ENCODE measurements at places on chromosomes 7 and 10.

DNA sequence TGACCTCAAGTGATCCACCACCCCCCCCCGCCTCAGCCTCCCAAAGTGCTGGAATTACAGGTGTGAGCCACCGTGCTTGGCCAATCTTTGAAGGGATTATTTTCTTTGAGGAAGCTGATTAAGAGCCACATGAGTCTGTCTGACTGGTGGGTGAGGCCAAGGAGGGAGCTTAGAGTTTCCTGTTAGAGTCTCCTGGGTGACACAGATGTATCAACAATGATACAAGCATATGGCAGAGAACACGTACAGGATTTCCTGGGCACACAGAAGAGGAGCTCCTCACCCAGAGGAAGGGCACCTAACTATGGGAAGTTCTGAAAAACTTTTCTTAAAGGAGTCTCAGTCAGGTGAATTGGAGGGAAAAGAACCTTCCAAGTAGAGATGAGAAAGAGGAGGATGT is 69.4 kb downstream of the GOLGA7B start:
- no peak for DNase-seq

GRCh38 chr7:117993377-117994003 is 120.2 kb upstream of the CTTNBP2 start:
- DNase-seq: no peak

- DNase-seq: no peak
Observed at GRCh38 chr7:107777702-107778101, 25.3 kb downstream of the SLC26A3 start.

GRCh38 chr7:1733206-1733907 is 63.3 kb downstream of the ELFN1 start:
- no peak for DNase-seq

DNA sequence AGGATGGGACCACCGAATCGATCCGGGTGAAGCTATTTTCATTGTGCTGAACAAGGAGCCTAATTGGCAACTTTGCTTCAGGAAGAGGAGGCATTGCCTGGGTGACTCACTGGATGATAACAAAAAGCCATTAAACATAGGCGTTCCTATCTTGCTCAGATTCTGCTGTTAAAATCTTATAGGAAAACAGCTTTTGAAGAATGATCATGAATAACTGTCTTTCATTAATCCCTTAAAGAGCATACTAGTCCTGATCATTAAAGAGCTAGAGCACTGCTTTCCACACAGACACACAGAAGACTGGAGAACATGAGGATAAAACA is 174.2 kb upstream of the IMMP2L start:
- no peak for DNase-seq

DNA sequence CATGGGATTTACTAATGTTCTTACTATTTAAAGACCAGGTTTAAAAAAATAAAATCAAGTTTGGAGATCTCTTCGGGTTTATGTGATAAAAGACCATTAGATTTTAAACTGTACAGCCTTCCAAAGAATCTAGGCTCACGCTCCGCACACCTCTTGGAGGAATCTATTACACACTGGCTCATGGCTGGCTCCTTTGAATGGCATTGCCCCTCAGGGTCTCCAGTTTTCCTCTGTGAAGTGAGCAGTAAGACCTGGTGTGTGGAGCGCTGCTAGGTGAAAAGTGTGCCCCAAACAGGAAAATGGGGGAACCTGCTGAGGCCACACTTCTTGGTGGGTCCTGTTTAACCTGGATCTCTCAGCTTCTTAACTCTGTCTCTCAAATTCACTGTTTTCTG is 142.3 kb downstream of the KAT6B start:
- DNase-seq: no peak

DNA sequence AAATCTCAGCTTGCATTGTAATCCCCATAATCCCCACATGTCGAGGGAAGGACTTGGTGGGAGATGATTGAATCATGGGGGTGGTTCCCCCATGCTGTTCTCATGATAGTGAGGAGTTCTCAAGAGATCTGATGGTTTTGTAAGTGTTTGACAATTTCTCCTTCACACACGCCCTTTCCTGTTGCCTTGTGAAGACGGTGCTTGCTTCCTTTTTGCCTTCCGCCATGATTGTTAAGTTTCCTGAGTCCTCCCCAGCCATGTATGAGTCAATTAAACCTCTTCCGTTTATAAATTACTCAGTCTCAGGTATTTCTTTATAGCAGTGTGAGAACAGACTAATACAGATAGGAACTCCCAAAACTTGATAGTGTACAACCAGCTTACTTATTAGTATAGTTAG is 98.6 kb downstream of the CREM start:
- no peak for DNase-seq

DNA sequence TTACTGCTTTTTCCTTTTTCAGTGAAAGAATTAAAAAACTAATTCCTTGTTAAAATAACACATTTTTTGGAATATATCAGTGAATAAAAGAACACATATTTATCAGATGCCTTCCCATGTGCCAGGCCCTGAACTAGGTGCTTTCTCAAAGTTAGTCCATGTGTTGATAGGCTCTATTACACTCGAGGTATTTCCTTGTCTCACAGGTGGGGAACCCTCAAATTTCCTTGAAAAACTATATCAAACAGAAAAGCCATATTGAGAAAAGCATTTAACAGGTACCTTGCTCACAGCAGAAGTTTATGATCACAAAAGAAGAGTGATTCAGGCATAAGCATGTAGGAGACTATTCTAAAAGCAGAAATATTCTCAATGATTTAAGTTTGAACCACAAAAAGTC is 75.6 kb upstream of the OGDHL start:
- DNase-seq: no peak

DNA sequence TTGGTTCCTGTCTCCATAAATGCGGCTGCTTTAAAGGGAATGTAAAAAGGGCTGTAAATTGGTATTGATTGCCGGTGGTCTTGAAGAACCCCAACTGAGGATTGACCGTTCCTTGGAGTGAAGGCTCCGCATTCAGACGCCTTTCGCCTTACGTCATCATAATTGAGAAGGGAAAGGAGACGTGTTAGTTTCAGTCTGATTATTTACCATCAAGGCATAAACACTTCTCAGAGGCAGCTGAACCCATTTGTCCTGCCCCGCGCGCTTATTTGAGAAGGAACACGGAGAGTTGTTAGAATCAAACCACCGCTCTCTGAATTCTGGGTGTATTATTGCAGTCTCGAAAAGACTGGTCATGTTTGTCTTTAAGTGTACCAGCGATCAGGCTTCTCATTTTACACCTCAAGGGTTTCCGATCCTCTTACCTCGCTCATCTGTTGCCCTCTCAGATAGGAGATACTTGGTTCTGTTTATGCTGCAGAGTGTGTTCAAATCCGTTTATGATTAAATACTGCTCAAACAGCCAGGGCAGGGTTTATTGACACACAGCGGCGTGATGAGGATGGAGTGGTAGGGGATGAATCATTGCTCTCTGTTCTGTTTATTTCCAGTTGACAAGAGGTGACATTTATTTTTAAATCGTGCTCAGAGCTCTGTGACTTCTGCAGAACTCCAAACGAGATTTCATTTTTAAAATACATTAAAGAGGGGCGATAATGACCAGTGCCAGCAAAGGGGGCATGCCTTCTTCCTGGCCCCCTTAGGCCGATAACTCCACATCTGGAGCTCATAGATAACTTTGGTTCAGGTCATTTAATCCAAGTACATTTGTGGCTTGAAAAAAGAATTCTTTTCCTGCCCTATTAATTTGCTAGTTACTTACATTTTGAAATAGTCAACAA is 30.4 kb downstream of the FOXK1 start:
- no peak for DNase-seq
